Tibial artery (tissue), 4 donors: ENCODE measurements at places on chromosomes 1 and 21.

GRCh38 chr1:155070721-155071569 lies 7.4 kb downstream of the EFNA4 start:
- DNase-seq: peak; percentile 85

GRCh38 chr21:18764720-18765119 lies 361.1 kb upstream of the TMPRSS15 start:
- no peak for DNase-seq

- DNase-seq: no peak
Observed at GRCh38 chr21:34825948-34826548, 157.3 kb downstream of the CLIC6 start.

GRCh38 chr1:227735539-227736285 lies 477 bp downstream of the SNAP47 start:
- DNase-seq: no peak

DNA sequence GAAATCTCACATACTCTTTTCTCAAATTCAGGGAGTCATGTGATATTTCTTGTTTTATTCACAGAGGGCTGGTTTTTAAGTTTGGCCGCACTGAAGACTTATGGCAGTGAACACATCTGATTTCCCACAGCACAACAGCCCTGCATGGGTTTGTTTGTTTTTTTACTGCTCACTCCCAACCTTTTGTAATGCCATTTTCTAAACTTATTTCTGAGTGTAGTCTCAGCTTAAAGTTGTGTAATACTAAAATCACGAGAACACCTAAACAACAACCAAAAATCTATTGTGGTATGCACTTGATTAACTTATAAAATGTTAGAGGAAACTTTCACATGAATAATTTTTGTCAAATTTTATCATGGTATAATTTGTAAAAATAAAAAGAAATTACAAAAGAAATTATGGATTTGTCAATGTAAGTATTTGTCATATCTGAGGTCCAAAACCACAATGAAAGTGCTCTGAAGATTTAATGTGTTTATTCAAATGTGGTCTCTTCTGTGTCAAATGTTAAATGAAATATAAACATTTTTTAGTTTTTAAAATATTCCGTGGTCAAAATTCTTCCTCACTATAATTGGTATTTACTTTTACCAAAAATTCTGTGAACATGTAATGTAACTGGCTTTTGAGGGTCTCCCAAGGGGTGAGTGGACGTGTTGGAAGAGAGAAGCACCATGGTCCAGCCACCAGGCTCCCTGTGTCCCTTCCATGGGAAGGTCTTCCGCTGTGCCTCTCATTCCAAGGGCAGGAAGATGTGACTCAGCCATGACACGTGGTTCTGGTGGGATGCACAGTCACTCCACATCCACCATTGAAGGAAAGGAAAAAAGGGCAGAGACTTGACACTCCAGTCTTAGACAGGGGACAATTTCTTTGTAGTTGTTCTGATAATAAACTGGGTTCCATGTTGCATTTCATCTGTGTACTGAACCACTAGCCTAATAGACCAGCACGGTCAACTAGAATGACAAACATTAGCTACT lies 22.8 kb downstream of the TMEM50A start:
- no peak for DNase-seq

GRCh38 chr1:20278692-20279130 lies 12.0 kb upstream of the VWA5B1 start:
- no peak for DNase-seq

GRCh38 chr21:28892199-28893111 lies 100.2 kb downstream of the LTN1 start:
- no peak for DNase-seq

GRCh38 chr1:239682960-239683359 lies 296.6 kb downstream of the CHRM3 start:
- no peak for DNase-seq

DNA sequence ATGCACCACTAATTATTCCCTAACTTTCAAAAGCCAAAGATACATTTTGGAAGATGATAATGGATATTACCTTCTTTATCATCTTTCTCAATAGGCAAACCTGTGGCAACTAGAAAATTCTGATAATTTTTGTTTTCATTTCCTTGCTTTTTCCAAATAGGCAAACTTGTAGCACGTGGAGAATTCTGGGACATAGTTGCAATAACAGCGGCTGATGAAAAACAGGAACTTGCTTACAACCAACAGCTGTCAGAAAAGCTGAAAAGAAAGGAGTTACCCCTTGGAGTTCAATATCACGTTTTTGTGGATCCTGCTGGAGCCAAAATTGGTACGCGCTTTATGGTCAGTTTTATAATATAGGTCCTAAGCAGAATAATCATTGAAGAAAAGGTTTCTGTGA lies 1.5 kb downstream of the FPGT start:
- DNase-seq: no peak

GRCh38 chr1:93436496-93436895 lies 11.4 kb upstream of the FNBP1L start:
- DNase-seq: no peak

- DNase-seq: no peak
Observed at GRCh38 chr21:33480481-33481103, 818 bp upstream of the TMEM50B start.

DNA sequence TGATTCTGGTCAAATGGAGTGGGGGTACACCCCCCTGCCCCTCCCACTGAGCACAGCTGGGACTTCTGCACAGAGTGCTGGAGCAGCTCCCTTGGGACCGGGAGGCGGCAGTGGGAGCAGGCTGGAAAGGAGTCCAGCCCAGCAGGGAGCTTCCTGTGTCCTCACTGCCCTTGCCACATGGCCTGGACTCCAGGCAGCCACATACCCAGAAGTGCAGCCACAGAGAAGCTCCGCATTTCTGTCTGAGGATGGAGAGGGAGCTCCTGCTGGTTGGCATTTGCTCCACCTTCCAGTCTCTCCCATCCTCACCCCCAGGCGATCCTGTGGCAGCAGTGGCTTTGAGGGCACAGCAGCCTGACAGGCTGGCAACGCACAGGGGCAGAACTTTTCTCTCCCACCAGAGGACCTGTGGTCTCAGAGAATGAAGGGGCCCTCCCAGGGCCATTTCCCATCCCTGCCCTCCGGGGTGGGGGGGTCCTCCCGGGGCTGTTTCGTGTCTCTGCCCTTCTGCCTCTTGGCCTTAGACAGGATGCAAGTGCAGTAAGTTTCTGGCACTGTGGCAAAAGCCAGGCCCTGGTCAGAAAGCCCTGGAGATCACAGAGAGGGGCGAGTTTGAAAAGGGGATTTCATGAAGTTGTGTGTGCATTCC lies 103.6 kb upstream of the COL6A1 start:
- no peak for DNase-seq

DNA sequence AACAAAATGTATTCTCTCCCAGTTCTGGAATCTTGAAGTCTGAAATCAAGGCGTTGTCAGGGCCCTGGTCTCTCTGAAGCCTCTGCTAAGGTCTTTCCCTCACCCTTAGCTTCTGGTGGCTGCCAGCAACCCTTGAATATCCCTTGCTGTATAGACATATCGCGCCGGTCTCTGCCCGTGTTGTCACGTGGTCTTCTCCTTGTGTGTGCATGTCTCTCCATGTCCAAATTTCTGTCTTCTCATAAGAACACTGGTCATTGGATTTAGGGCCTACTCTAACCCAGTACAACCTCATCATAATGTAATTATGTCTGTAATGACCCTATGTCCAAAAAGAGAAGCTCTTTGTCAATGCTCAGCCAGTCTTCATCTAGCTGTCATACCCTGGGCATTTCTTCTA lies 85.7 kb upstream of the ETS2 start:
- DNase-seq: no peak

GRCh38 chr21:15208786-15209185 lies 144.0 kb upstream of the NRIP1 start:
- no peak for DNase-seq

- DNase-seq: no peak
Observed at GRCh38 chr1:199082778-199083389, 444.0 kb downstream of the PTPRC start.

- no peak for DNase-seq
Observed at GRCh38 chr1:185418472-185418871, 101.4 kb upstream of the IVNS1ABP start.

DNA sequence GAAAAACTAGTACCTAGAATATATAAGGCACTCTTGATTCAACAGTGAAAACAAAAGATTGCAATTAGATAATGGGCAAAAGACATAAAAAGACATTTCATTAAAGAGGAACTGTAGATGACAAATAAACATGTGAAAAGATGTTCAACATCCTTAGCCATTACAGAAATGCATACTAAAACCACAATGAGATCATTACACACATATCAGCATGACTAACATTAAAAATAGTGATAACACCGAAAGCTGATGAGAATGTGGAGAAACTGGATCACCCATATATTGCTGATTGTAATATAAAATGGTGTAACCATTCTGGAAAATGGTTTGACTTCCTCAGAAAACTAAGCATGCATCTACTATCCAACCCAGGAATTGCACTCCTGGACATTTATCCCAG lies 340.3 kb downstream of the SEC16B start:
- DNase-seq: no peak

DNA sequence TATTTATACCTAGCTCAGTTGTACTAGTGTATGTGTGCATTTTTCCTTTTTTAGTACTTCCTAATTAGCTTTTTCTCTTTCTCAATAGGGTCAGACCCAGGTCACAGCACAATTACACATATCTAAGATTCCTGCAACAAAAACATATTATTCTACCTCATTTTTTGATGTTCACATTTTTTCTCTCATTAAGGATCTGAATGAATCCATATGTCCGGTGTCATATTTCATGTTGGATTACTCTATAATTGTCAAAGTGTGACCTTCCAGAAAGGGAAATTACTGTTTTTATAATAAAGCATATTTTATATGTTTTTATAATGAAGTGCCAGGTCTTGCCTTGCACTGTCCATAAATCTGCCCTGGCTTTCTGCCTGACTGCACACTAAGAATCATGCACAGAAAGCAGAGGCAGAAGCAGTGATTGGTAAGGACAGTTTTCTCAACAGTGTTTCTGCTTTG lies 143.7 kb downstream of the KCNT2 start:
- DNase-seq: no peak

- no peak for DNase-seq
Observed at GRCh38 chr1:205062895-205063294, 19.9 kb downstream of the CNTN2 start.

GRCh38 chr1:25140073-25140797 lies 92.1 kb downstream of the SYF2 start:
- no peak for DNase-seq

DNA sequence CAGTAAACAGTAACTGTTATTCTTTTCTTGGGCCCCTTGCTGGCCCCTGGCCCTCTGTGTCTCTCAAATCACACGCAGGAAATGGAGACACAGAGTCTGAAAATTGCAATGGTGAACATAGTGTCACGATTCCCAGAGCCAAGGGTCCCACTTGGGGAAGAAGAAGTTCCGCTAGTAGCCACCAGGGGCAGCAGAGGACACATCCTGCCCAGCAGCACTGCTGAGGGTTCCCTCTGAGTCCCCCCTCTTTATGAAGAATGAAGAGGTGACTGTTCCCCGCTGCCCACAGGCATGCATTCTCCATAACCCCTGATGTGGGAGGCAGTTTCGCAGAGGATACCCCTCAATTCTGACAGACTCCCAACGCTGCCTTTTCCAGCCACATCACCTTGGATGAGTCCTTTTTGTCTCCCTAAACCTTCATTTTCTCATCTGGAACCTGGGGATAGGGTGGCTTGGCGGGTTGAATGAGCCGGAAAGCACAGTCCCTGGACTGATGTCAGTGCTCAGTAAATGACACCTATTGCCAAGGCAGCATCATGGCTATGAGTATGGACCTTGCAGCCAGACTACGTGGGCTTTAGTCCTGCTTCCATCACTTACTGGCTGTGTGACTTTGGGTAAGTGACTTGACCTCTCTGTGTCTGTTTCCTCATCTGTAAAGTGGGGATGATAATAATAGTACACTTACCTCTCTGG lies 238.0 kb upstream of the TMEM51 start:
- DNase-seq: no peak

GRCh38 chr1:244712669-244713068 lies 59.7 kb downstream of the DESI2 start:
- DNase-seq: no peak

DNA sequence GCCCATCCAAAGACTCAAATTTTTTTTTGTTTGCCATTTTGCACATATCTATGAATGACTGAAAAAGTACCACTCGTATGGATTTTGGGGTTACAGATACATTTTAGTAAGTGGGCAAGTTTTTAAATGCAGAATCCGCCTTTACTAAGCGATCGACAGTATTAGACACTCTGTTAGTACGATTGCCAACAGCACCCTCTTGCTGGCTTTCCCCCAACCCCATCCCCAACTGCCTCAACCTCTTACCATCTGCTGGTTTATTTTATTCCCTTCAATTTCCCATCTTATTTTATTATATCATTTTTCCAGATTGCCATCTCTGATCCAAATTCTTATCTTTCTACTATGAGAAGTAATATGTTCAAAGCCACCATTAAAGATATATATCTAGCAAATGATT lies 244.8 kb downstream of the LRRIQ3 start:
- DNase-seq: no peak

- no peak for DNase-seq
Observed at GRCh38 chr1:26288311-26288941, 8.5 kb downstream of the SH3BGRL3 start.

GRCh38 chr1:26768755-26769154 lies 19.0 kb upstream of the PIGV start:
- DNase-seq: no peak

GRCh38 chr1:202150602-202151001 lies 6.1 kb upstream of the ARL8A start:
- DNase-seq: no peak

DNA sequence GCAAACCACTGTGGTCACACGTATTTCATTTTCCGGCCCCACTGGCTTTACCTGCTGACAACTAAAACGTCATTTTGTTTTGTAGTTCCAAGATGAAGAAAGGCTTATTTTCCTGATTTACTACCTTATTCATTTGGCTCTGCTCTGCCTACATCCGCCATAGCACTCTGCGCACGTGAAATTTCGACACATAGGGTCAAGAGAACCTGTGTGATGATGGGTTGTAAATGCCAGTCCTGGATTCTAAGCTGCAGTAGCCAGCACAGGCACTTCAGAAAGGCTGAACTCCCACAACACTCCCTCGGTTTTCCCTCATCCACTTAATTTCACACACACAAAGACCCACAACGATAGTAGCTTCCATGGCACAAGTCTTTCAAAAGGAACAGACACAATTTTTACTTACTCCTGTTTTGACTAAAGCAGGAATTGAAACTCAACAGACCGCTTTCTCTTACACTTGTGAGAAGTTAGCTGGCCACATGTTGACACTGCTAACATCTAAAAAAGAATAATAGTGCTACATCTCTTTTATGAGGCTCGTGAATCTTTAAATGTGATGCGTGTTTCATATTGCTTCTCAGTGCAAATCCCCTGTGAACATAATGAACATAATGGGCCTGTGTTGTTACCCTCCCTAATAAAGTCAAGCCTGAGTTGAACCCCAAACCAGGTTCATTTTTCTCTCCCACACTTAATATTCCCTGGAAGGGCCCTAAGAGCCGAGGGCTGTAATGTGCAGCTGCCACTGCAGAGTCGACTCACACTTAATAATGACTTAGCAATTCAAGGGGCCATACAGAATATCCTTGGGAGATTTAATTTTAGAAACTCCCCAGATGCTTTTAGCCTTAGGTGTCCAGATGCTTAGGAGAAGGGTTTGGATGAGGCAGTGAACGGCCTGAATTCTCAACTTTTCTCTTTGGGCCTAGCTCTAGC lies 1.5 kb upstream of the RUNX1 start:
- DNase-seq: no peak
